Calu3 (cell line): ENCODE measurements at places on chromosomes 1 and 21.

- no peak for DNase-seq
Observed at GRCh38 chr1:111649227-111649626, 29.6 kb downstream of the RAP1A start.

- no peak for DNase-seq
Observed at GRCh38 chr1:181416268-181416860, 67.0 kb upstream of the CACNA1E start.

GRCh38 chr1:204286831-204287421, 72.8 kb downstream of the PLEKHA6 start:
- peak; percentile 52 for DNase-seq

- DNase-seq = no peak
Observed at GRCh38 chr1:197740992-197741391, 34.3 kb downstream of the DENND1B start.

DNA sequence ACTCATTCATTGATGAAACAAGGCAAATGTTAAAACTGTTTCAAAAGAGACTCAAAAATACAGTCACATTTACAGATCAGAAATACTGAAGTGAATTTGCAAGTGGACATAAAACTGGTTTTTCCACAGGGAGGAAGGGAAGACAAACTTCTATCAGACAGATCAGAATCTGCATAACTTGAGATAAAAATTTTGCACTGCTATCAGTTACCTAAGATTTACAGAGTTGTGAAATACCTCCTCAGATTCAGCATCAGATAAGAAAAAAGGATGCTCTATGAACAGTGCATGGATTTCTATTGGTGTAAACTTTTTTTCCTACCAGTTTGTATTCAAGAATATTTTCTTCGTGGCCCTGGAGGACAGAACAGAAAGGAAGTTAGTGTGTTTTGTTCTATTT, 575.4 kb downstream of the RWDD3 start:
- no peak for DNase-seq

- no peak for DNase-seq
Observed at GRCh38 chr1:6918925-6919511, 133.8 kb downstream of the CAMTA1 start.
